ENCODE measurements at places on chromosomes 16 and 17. TPM values are rescaled to one million over a fixed set of nuclear protein-coding genes. Genes with fewer than 3 reads are reported as not detected.

DNA sequence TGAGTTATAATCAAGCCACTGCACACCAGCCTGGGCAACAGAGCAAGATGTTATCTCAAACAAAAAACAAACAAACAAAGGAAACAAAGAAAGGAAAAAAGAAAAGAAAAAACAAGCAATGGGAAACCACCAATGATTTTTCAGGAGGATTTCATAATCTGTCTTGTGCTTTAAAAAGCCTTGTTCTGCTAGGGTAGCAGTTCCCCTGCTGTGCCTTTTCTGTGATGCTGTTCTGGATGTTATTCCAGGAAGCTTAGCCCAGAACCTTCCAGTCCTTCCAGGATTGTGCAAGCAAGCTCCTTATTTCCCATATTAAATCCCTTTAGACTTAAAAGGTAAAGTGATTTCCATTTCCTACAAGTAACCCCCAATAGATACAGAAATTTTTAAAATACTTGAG lies 171.1 kb downstream of the ABCC12 start:
- no peaks in the 10 kb centered on the region for H3K4me1 ChIP-seq
- DNase-seq: no peak
- peaks cover 5% of the 10 kb centered on the region for H3K27me3 ChIP-seq
- H3K36me3 ChIP-seq: no peaks in the 10 kb centered on the region

The KRTAP2-1 gene
- polyA plus RNA-seq: not detected

DNA sequence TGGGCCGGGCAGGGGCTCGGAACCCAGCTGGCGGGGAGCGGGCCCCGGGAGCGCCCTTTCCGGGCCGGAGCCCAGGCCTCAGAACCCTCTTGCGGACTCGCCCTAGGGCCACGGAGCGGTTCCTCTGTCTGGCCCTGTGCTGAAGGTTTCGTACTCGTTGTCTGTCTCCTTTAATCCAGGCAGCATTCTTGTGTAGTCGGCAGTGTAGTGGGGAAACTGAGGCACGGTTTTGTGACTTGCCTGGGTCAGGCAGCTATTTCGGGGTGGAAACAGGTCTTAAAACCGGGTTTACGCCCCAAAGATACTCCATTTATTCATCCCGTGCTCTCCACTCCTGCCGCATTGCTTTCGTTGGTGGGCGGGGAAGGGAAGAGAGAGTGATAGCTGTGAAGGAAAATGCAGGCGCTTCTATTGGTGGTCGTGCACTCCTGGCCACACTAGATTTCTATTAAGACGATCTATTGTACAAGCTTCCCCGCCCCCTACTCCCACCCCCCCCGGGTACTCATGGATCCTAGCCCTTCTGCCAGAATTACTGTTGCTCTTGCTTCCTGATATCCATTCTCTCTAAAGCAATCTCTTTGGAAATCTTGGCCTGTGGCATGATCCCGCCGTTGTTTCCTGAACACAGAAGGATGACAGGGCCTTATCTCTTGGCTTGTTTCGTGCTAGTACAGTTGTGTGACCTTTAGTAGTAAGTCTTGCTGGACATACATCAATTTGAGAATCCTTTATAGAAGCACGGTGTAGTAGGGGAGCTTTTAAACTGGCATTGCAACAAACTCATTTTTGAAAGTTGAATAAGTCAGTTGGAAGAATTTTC lies 751 bp downstream of the DCAF7 start:
- H3K4me1 ChIP-seq: peaks cover 3% of the 10 kb centered on the region
- no peaks in the 10 kb centered on the region for H3K36me3 ChIP-seq
- peak overlapping the region; percentile 76 for H3K27ac ChIP-seq
- DNase-seq: peak; percentile 29

- peaks cover 47% of the 10 kb centered on the region for H3K27me3 ChIP-seq
- no peaks in the 10 kb centered on the region for H3K36me3 ChIP-seq
- H3K27ac ChIP-seq: no peak overlapping the region
- peak overlapping the region; percentile 51 for H3K4me3 ChIP-seq
These were observed 1.3 kb downstream of the CIITA start for GRCh38 chr16:10878328-10878643.

The DHRS7C gene
- polyA plus RNA-seq: not detected

DNA sequence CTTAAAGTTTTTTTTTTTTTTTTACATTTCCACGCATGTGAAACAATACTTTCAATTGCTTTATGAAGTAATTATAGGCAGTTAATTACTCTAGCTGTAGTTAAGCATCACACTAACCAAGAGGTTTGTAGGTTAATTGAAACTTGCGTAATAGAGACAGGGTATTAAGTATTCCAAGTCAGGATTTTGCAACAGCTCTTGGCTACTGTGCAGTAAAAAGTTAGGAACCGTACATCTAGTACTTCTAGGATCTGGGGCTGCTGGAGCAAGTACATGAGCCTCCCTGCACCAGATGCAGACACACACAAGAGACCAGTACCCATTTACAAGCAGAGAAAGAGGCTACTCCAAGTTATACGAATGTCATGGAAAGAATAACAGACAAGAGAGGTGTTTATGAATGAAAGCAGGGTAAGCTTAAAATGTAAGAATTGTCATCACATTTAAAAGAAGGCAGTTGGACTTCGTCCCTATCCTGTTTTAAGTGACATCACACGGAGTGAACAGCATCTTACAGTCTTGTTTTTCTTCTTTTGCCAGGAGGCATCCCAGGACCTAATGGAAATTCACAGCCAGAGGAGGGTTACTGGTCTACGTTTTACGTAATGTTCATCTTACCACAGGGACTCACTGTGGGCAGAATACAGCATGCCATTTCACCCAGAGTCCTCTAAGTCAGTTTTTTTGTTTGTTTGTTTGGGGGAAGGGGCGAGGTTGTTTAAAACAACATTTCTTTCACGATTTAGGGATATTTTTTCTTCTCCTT lies 379.6 kb upstream of the PSMD7 start:
- H3K27ac ChIP-seq: no peak overlapping the region
- H3K36me3 ChIP-seq: no peaks in the 10 kb centered on the region
- no peaks in the 10 kb centered on the region for H3K4me1 ChIP-seq
- no peak overlapping the region for H3K4me3 ChIP-seq
- no peaks in the 10 kb centered on the region for H3K27me3 ChIP-seq

DNA sequence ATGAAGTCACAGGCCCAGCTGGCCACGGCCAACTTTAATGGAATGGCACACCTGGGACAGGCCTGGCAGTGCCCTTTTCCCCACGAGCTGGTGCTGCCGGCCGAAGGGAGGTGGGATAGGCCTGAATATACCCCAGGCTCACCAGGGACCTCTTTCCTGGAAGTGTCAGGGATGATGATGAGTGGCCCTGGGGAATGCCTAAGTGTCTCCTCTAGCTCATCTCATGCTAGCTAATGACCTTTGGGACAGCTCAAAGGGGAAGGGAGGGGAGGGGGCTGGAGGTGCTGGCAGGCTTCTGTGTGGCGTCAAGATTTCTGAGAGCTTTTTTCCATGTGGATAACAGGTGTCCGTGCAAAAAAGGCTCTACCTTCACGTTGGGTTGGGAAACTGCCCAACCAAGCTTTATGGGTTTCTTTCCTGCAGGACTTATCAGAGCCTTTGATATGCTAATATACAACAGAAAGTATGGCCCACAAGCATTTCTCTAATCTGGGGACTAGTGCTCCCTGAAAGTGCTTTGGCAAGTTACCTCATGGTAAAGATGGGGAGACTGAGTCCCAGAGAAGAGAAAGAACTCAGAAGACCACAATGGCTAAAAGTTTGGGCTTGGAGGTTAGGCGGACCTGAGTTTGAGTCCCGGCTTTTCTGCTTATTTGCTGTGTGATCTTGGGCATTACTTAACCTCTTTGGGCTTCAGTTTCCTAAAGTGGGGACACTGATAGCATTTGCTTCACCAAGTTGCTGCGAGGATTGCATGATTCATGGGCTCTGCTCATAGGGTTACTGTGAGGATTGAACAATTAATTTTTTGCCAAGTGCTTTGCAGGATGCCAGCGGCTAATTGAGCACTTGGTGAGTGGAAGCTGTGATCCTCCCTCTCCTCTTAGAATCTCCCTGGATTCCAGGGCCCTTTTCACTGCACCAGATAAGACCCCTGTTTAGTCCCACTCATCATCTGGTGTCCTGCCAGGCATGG lies 14.0 kb downstream of the ADGRG1 start:
- peaks cover 12% of the 10 kb centered on the region for H3K27me3 ChIP-seq
- H3K36me3 ChIP-seq: no peaks in the 10 kb centered on the region
- peaks cover 8% of the 10 kb centered on the region for H3K4me1 ChIP-seq
- DNase-seq: no peak
- H3K27ac ChIP-seq: no peak overlapping the region

DNA sequence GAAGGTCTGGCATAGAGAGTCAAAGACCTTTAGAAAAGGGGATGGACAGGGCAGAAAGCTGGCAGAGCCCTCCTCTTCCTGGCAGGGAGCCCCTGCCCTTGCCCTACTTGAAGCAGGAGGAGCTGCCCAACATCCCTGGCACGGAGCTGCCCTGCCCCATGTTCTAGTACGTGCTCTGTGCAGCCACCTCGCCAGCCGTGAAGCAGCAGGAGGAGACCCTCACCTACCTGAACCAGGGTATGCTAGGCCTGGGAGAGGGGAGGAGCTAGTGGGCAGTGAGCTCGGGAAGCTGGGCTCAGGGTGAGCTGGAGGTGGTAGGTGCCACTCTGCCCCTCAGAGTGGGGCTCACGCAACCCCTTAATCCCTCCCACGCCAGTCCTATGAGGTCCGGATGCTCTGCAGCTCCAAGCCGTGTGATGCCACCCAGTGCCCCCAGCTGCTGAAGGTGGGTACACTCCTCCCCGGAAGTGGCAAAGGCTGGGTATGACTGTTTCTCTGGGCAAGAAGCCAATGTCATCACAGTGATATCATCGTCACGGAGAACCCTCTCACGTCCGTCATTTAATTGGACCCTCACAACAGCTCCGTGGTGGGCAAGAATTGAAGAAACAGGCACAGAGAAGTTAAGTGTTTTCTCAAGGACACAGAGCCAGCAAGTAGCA lies 12.7 kb upstream of the STAC2 start:
- H3K36me3 ChIP-seq: no peaks in the 10 kb centered on the region
- DNase-seq: no peak
- H3K4me1 ChIP-seq: no peaks in the 10 kb centered on the region
- H3K4me3 ChIP-seq: no peak overlapping the region
- H3K27me3 ChIP-seq: peaks cover 4% of the 10 kb centered on the region

The CSH2 gene
- not detected for polyA plus RNA-seq

GRCh38 chr16:49189286-49189685 lies 92.4 kb downstream of the CBLN1 start:
- no peak overlapping the region for H3K4me3 ChIP-seq
- DNase-seq: no peak
- no peaks in the 10 kb centered on the region for H3K27me3 ChIP-seq
- H3K4me1 ChIP-seq: no peaks in the 10 kb centered on the region

GRCh38 chr16:71700831-71701230 lies 23.7 kb downstream of the PHLPP2 start:
- no peaks in the 10 kb centered on the region for H3K4me1 ChIP-seq
- no peaks in the 10 kb centered on the region for H3K27me3 ChIP-seq
- H3K27ac ChIP-seq: no peak overlapping the region
- H3K36me3 ChIP-seq: peaks cover 14% of the 10 kb centered on the region
- H3K4me3 ChIP-seq: no peak overlapping the region

The KCNH6 gene
- 0.17 TPM for polyA plus RNA-seq

GRCh38 chr17:73274490-73274889 lies 12.8 kb upstream of the CPSF4L start:
- no peaks in the 10 kb centered on the region for H3K36me3 ChIP-seq
- no peak overlapping the region for H3K4me3 ChIP-seq
- no peak overlapping the region for H3K27ac ChIP-seq

GRCh38 chr17:78910497-78911284 lies 7.7 kb upstream of the CEP295NL start:
- no peaks in the 10 kb centered on the region for H3K27me3 ChIP-seq
- no peak for DNase-seq
- H3K36me3 ChIP-seq: peaks cover 14% of the 10 kb centered on the region
- no peak overlapping the region for H3K27ac ChIP-seq

DNA sequence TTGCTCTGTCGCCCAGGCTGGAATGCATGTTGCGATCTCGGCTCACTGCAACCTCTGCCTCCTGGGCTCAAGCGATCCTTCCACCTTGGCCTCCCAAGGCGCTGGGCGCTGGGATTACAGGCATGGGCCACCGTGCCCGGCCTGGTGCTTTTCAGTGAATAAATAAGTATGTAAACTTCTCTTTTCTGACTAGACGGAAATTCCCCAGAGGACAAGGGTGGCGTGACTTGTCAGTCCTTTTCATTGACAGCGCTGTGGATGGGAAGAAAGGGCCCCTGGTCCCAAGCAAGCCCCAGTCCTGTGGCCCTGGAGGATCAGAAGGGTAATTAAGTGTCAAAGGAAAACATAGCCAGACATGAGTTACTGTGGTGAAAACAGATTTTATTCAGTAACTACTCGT lies 9.6 kb upstream of the SPN start:
- no peak for DNase-seq
- peaks cover 9% of the 10 kb centered on the region for H3K27me3 ChIP-seq
- no peaks in the 10 kb centered on the region for H3K4me1 ChIP-seq
- H3K4me3 ChIP-seq: no peak overlapping the region
- no peak overlapping the region for H3K27ac ChIP-seq

The PRM1 gene
- not detected for polyA plus RNA-seq

The CACNG4 gene
- polyA plus RNA-seq: 0.53 TPM

The RHBDF1 gene
- polyA plus RNA-seq: 86.6 TPM

The KRT20 gene
- not detected for polyA plus RNA-seq

DNA sequence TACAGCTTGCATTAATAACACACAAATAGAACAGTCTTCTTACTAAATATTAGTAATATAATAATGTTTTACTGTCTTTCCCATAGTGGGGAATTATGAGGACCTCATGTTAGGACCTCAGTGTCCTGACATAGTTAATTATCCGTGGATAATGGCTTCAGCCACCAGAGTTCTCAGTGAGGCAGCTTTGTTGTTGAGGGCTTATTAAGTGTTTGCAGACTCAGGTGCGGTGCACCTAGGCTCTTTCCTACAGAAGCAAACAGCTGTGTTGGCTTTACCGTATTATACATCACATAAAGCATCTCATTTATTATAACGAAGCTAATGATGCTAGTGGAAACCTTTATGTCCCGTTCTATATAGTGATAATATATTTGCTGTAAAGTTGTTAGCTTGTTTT lies 246.7 kb downstream of the FTO start:
- H3K27me3 ChIP-seq: no peaks in the 10 kb centered on the region
- H3K36me3 ChIP-seq: no peaks in the 10 kb centered on the region
- H3K4me1 ChIP-seq: peaks cover 3% of the 10 kb centered on the region
- no peak overlapping the region for H3K27ac ChIP-seq
- no peak for DNase-seq
- no peak overlapping the region for H3K4me3 ChIP-seq

GRCh38 chr17:48728232-48729231 lies at the start of gene HOXB13:
TSS of gene HOXB13 (minus strand) at chr17:48728750. CDS start at chr17:48728593, 157 bp downstream.
- H3K27ac ChIP-seq: no peak within 1 kb of the TSS
- peaks cover 92% of the 10 kb centered on the region for H3K27me3 ChIP-seq
- peak within 1 kb of the TSS; percentile 27 for H3K4me3 ChIP-seq
- DNase-seq: peak; percentile 39
- H3K36me3 ChIP-seq: no peaks in the 10 kb centered on the region

GRCh38 chr17:75240394-75241142 lies 20.8 kb downstream of the GGA3 start:
- H3K27me3 ChIP-seq: no peaks in the 10 kb centered on the region
- H3K27ac ChIP-seq: no peak overlapping the region
- H3K36me3 ChIP-seq: peaks cover 87% of the 10 kb centered on the region

The KRT28 gene
- not detected for polyA plus RNA-seq

The HID1 gene
- 1.7 TPM for polyA plus RNA-seq

DNA sequence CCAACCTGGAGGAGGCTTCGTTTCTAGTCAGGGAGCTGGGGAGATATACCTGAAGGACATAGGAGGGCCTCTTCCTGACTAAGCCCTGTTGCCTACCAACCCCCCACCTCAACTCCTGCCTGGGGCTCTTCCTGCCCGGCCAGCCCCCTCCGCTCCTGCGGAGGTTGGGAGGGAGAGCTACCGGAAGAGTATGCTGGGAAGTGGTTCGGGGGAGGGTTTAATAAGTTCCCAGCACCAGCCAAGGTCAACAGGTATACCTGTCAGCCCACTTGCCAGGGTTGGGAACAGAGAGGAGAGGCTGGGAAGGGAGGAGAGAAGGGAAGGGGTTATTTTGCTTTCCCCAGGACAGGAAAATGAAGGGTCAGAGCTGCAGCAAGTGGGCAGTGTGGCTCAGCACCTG lies 4.7 kb downstream of the PPP1R1B start:
- H3K4me3 ChIP-seq: no peak overlapping the region
- H3K27me3 ChIP-seq: peaks cover 61% of the 10 kb centered on the region
- no peak overlapping the region for H3K27ac ChIP-seq
